ENCODE measurements at places on chromosomes 5 and 9. TPM values are rescaled to one million over a fixed set of nuclear protein-coding genes. Genes with fewer than 3 reads are reported as not detected.
A peak's percentile ranks its signal among the peaks of the same experiment; 100 is the strongest.

- DNase-seq: no peak
Observed at GRCh38 chr9:121424024-121424432, 54.0 kb upstream of the STOM start.

DNA sequence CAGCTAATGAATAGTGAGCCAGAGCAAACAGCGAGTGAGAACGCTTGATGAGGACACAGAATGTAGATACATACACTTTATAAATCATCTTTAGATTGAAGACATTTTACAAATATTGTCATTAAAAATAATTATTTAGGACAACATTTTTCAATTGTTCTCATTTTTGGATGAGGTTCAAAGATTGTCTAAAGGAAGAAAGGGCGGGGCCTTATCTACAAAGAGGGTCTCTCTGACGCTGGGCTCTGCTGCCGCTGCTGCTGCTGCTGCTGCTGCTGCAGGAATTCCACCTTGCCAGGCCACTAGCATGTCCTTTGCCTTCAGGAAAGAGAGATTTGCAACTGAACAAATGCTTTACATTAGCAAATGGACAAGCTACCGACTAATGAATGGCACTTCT lies 220.7 kb upstream of the TMEM161B start:
- DNase-seq: no peak

- DNase-seq: no peak
Observed at GRCh38 chr9:98851730-98852459, 44.4 kb downstream of the GALNT12 start.

GRCh38 chr9:34802916-34803315 lies 93.0 kb upstream of the CCL21 start:
- DNase-seq: no peak

- DNase-seq: no peak
Observed at GRCh38 chr5:9249231-9249630, 296.6 kb downstream of the SEMA5A start.

DNA sequence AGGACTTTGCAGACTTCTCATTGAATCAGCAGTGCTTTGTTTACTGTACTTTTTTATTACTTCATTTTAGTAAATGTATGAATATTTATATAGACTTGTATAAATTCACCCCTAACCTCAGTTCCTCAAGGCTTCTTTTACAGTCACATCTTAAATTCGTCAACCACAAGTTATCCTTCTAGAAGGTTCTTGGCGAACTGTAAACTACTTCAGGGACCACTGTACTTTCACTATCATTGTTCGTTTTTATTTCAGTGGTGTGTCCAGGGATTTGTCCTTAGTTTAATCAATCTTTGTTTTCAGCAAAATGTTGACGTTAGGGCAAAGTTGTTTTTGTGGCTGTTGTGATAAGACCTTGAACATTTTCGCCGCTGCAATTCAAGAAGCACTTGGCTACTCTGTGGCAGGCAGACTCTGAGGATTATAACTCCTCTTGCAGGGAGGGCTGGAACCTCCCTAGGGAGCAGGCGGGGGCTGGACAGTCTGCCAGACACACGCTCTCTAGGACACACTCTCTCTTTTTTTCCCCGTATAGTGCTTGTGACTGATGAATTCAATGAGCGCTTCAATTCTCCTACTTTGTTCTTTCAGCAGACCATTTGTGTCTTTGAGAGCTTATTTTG lies 252.8 kb downstream of the FBXL7 start:
- DNase-seq: no peak

DNA sequence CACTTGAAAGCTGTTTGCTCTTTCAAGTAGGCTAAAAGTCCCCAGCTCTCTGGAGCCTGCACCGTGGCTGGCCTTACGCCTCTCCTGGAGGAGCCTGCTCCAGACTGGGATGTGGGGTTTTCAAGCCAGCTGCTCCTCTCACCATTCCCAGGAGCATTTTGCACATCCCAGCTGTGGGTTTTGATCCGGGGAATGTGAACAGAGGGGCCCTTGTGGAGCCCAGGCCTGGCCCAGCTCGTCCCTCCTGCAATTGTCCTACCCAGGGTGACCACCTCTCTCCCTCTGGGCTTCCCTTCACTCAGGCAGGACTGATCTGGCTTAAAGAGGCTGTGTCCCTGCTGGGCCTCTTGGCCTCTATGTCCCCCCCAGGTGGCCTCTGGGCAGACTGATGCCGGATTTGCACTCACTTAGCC lies 32.5 kb upstream of the TIFAB start:
- DNase-seq: no peak

GRCh38 chr5:54294097-54294667 lies 16.2 kb downstream of the ARL15 start:
- peak; percentile 19 for DNase-seq

GRCh38 chr5:124235576-124235975 lies 510.9 kb downstream of the ZNF608 start:
- no peak for DNase-seq

GRCh38 chr5:10719965-10720364 lies 41.1 kb downstream of the DAP start:
- no peak for DNase-seq

DNA sequence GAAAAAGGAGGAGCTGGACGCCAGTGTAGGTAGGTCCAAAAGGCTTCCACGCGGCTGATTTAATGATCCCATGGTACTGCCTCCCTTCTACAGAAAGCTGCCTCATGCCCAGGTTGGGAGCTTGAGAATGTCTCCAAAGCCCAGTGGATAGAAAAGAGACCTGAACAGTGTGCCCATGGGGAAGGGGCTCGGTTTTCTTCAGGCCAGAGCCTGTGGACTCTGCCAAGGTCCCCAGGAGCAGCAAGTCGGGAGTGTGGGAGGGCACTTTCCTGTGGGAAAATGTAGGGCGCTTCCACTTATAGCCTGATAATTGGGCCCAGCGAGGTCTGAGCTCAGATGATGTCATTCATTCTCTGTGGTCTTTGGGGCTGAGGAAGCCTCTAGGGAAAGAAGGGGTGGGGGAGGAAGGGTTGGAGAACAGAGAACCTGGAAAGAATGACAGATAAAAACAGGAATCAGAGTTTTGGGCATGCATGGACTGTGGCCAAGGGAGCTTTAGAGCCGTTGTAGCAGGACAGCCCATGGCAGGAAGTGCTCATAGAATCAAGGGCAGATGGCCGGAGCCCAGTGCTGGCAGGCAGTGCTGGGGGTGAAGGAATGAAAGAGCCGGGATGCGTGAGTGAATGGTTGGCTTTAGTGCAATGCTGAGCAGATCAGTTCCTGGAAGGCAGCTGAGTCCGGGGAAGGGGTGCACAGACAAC lies 42.5 kb upstream of the SH3PXD2B start:
- DNase-seq: peak; percentile 92

GRCh38 chr9:69254223-69254622 lies 70.8 kb upstream of the ENTREP1 start:
- DNase-seq: no peak

- no peak for DNase-seq
Observed at GRCh38 chr5:114447084-114447773, 85.4 kb downstream of the KCNN2 start.

DNA sequence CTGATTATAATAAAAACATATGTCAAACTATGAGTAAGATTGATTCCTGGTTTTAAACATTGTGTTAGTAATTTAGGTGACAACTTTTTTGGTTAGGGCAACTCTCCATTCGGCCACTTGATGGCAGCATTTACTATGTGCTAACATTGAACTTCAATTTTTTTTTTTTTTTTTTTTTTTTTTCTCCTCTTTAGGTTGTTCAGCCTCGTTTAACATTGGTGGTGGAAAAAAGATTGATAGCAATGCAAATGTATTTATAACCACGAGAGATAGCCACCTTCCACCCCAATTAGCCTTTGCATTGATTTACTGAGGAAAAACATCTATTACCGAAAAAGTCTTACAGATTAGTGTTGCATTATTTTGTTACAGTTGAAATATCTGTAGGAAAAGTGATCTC lies 159.1 kb downstream of the CSNK1G3 start:
- no peak for DNase-seq

The AQP3 gene
- total RNA-seq: 4.2 TPM

The MRPL22 gene
- total RNA-seq: 31.4 TPM

The BTNL9 gene
- total RNA-seq: 9.6 TPM

The FXN gene
- 15.2 TPM for total RNA-seq

The ROR2 gene
- 69.5 TPM for total RNA-seq

The ALDH1A1 gene
- total RNA-seq: 81.3 TPM

The PLPP7 gene
- total RNA-seq: 13.3 TPM

Measured in esophagus muscularis mucosa (tissue), 4 donors.